ENCODE measurements at places on chromosomes 4 and X. TPM values are rescaled to one million over a fixed set of nuclear protein-coding genes. Genes with fewer than 3 reads are reported as not detected.

Gene KCNE5
- total RNA-seq = not detected

- H3K4me3 ChIP-seq = no peak overlapping the region
- H3K27me3 ChIP-seq = no peaks in the 10 kb centered on the region
- H3K36me3 ChIP-seq = peaks cover 4% of the 10 kb centered on the region
- no peaks in the 10 kb centered on the region for H3K4me1 ChIP-seq
- DNase-seq = no peak
Measured at GRCh38 chr4:39004758-39005157, 27.5 kb downstream of the TMEM156 start.

GRCh38 chrX:151151665-151152267 is 24.6 kb upstream of the GPR50 start:
- no peaks in the 10 kb centered on the region for H3K27me3 ChIP-seq
- peak; percentile 12 for DNase-seq
- no peak overlapping the region for H3K4me3 ChIP-seq
- no peak overlapping the region for H3K27ac ChIP-seq
- H3K4me1 ChIP-seq = no peaks in the 10 kb centered on the region
- no peaks in the 10 kb centered on the region for H3K36me3 ChIP-seq

Gene HTR2C
- total RNA-seq = not detected

GRCh38 chr4:163967263-163967662 is 472.8 kb downstream of the TMA16 start:
- H3K4me3 ChIP-seq = no peak overlapping the region
- H3K4me1 ChIP-seq = no peaks in the 10 kb centered on the region
- no peak overlapping the region for H3K27ac ChIP-seq
- DNase-seq = no peak

GRCh38 chrX:26649534-26649933 is 433.6 kb downstream of the MAGEB5 start:
- DNase-seq = no peak
- no peaks in the 10 kb centered on the region for H3K27me3 ChIP-seq
- H3K4me3 ChIP-seq = no peak overlapping the region
- H3K27ac ChIP-seq = no peak overlapping the region
- no peaks in the 10 kb centered on the region for H3K36me3 ChIP-seq

- H3K27ac ChIP-seq = no peak overlapping the region
- DNase-seq = no peak
- H3K4me3 ChIP-seq = no peak overlapping the region
- H3K36me3 ChIP-seq = no peaks in the 10 kb centered on the region
Measured at GRCh38 chr4:137754652-137755471, 222.6 kb upstream of the PCDH18 start.

DNA sequence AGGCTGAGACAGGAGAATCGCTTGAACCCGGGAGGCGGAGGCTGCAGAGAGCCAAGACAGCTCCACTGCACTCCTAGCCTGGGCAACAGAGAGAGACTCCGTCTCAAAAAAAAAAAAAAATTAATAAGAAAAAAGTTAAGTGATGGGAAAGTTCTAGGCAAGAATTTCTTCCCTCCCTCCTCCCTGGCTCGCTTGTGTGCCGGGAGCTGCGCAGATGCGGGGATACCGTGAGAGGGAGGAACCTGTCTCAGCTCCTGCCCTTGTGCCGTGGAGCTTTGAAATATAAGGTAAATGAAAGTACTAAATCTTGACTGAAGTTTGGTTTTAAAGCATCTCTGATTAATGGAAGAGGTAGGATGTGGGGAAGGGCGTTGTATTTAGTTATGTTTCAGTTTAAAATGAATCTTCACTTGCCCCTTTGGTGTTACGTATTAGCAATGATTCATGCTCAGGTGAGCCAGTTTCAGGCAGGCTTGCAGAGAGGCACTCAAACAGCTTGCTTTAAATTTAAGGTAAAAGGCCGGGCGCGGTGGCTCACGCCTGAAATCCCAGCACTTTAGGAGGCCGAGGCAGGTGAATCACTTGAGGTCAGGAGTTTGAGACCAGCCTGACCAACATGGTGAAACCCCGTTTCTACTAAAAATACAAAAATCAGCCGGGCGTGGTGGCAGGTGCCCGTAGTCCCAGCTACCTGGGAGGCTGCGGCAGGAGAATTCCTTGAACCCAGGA is 1.4 kb upstream of the UFSP2 start:
- no peak overlapping the region for H3K4me3 ChIP-seq
- peaks cover 17% of the 10 kb centered on the region for H3K4me1 ChIP-seq
- H3K36me3 ChIP-seq = peaks cover under 1% of the 10 kb centered on the region
- no peak overlapping the region for H3K27ac ChIP-seq
- no peaks in the 10 kb centered on the region for H3K27me3 ChIP-seq

Gene CXorf51A
- not detected for total RNA-seq

Gene FGD1
- total RNA-seq = not detected

Gene NWD2
- not detected for total RNA-seq

All from CD4-positive, CD25-positive, alpha-beta regulatory T cell (primary cell).